ENCODE measurements at places on chromosomes 5 and 9. TPM values are rescaled to one million over a fixed set of nuclear protein-coding genes. Genes with fewer than 3 reads are reported as not detected.
A peak's percentile ranks its signal among the peaks of the same experiment; 100 is the strongest.

GRCh38 chr5:537098-537497 lies 12.8 kb upstream of the SLC9A3 start:
- H3K27ac ChIP-seq: no peak overlapping the region
- no peak for DNase-seq
- H3K36me3 ChIP-seq: no peaks in the 10 kb centered on the region

Gene DIPK1B
- 0.14 TPM for total RNA-seq

GRCh38 chr9:119877306-119877705 lies 508.1 kb upstream of the BRINP1 start:
- H3K36me3 ChIP-seq: no peaks in the 10 kb centered on the region
- no peak overlapping the region for H3K27ac ChIP-seq
- peaks cover 3% of the 10 kb centered on the region for H3K27me3 ChIP-seq

Gene FOXI1
- not detected for total RNA-seq

- DNase-seq: no peak
- no peaks in the 10 kb centered on the region for H3K27me3 ChIP-seq
- H3K36me3 ChIP-seq: no peaks in the 10 kb centered on the region
- H3K4me1 ChIP-seq: peaks cover 28% of the 10 kb centered on the region
These were observed 2.6 kb downstream of the SLC22A5 start for GRCh38 chr5:132372127-132372526.

GRCh38 chr5:6251565-6252102 lies 126.7 kb downstream of the MED10 start:
- DNase-seq: no peak
- H3K27ac ChIP-seq: no peak overlapping the region
- H3K4me1 ChIP-seq: no peaks in the 10 kb centered on the region
- H3K4me3 ChIP-seq: no peak overlapping the region
- H3K27me3 ChIP-seq: no peaks in the 10 kb centered on the region

DNA sequence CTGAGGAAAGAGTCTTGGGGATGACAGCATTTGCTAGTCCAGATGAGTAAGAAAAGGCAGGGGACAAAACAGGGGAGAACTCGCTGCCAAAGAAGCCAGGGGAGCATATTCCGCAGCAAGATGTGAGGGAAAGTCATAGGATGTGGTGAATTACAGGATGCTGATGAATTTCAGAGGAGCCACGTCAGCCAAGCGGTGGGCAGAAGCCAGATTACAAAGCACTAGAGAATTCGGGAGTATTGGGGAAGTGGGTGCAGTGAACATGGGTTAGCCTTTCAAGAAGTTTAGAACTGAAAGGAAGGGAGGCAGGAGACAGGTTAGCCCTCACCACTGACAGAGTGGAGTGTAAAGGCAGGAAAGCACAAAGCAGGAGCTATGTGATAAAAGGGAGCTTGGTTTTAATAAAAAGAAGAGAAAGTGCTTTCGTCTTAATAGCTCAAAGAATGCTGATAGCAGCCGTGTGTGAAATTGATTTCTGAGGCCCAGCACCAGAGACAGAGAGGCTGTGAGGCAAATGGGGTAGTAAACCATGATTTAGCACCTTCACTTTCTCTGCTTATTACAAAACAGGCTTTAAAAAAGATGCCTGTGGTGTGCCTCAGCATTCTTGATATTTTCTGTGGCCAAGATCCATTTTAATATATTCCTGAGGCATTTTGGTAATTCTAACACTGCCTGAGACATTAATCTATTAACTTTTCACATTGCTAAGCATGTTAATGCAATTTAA lies 16.9 kb downstream of the ADAMTSL1 start:
- no peak for DNase-seq
- no peak overlapping the region for H3K27ac ChIP-seq
- H3K27me3 ChIP-seq: no peaks in the 10 kb centered on the region
- H3K4me1 ChIP-seq: no peaks in the 10 kb centered on the region

- peaks cover 83% of the 10 kb centered on the region for H3K27me3 ChIP-seq
- no peaks in the 10 kb centered on the region for H3K36me3 ChIP-seq
- no peak for DNase-seq
- no peak overlapping the region for H3K4me3 ChIP-seq
These were observed 4.2 kb downstream of the NKX2-5 start for GRCh38 chr5:173230690-173231380.

Gene PCSK1
- total RNA-seq: not detected

- H3K27ac ChIP-seq: no peak overlapping the region
- no peak for DNase-seq
- H3K36me3 ChIP-seq: no peaks in the 10 kb centered on the region
- no peak overlapping the region for H3K4me3 ChIP-seq
These were observed 41.0 kb upstream of the SLC27A6 start for GRCh38 chr5:128924299-128924698.

Gene PDCD1LG2
- 0.14 TPM for total RNA-seq

DNA sequence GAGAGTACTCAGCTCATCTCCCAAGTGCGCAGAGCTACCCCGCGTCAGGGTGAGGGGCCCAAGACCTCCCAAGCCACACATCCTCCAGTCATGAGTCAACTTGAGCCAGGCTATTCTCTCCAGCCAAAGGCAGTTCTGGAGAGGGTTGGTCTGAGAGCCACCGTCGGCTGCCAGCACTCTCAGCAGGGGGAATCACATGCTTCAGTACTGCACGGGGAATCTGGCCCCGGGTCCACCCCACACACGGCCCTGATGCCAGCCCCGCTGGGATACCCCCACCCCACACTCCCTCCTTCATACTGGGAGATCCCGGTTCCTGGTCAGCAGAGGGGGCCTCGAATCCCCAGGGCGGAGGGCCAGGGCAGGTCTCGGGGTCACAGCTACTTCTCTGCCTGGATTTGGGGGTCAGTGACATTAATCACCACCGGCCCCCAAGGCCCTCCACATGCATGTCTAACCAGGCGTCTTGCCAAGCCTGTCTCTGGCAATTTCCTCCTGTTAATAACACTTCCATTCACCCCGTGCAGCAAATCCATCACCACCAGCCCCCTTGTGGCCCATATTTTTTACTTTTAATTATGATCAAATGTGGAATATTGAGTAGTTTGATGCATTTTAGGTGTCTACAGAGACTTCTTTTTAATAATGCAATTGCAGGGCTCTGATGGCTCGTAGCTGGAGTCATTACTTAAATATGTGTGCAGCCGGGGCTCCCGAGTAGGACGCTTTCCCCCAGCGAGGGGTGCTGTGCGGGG lies 102.9 kb upstream of the PPP1R26 start:
- H3K4me1 ChIP-seq: no peaks in the 10 kb centered on the region
- H3K36me3 ChIP-seq: no peaks in the 10 kb centered on the region
- H3K27ac ChIP-seq: no peak overlapping the region
- DNase-seq: no peak
- H3K4me3 ChIP-seq: no peak overlapping the region

GRCh38 chr9:26669701-26670670 lies 222.6 kb downstream of the CAAP1 start:
- no peaks in the 10 kb centered on the region for H3K4me1 ChIP-seq
- H3K4me3 ChIP-seq: no peak overlapping the region
- H3K36me3 ChIP-seq: no peaks in the 10 kb centered on the region

DNA sequence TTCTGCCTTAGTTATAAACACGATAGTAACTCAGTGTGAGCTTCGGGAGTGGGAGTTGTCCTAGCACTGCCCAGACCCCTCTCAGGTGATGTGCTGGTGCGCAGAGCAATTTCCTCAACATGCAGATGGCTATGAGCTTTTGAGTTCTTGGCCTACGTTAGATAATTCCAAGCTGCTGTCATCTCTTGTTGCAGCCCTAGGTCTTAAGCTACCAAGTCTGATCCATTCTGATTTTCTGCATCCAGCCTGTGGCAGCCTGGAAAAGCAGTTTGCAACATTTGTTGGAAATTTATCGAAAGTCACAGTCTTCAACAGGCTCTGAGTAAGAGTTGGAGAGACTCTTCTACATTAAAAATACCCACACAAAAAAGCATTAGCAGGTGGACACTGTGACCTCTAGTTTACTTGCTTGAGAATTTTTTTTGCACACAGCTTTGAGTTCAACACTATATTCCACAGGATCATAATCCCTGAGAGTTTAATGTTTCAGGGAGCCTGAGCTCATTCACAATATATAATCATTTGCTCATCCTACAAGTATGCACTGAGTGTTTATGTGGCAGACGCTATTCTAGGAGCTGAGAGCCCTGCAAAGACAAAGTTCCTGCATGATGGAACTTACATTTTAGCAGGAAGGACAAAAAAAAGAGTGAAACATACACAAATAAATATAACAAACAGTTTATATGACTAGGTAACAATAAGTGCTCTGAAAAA lies 91.6 kb downstream of the UBE2QL1 start:
- no peaks in the 10 kb centered on the region for H3K4me1 ChIP-seq
- H3K27me3 ChIP-seq: peaks cover 6% of the 10 kb centered on the region
- no peak overlapping the region for H3K4me3 ChIP-seq
- no peaks in the 10 kb centered on the region for H3K36me3 ChIP-seq
- DNase-seq: no peak

GRCh38 chr5:81853030-81853357 lies 102.1 kb upstream of the SSBP2 start:
- H3K36me3 ChIP-seq: no peaks in the 10 kb centered on the region
- peaks cover 40% of the 10 kb centered on the region for H3K4me1 ChIP-seq
- H3K27ac ChIP-seq: peak overlapping the region; percentile 87
- DNase-seq: no peak

DNA sequence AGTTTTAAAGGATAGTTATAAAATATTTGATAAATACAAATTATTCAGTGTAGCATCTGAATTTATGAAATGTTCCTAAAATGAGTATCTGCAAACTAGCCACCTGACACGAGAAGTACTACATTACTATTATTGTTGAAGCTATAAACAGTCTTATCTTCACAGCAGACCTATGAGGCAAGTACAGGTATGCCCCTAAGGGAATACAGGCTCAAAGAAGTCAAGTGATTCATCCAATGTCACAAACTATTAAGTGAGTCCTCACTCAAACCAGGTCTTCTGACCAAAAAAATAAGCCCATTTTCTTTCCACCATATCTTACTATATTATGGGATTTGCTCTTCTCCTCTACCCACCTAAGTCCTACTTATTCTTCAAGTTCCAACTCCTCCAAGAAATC lies 28.7 kb downstream of the STRBP start:
- H3K27me3 ChIP-seq: no peaks in the 10 kb centered on the region
- H3K36me3 ChIP-seq: peaks cover 15% of the 10 kb centered on the region
- no peak for DNase-seq
- H3K4me3 ChIP-seq: no peak overlapping the region
- H3K27ac ChIP-seq: no peak overlapping the region

DNA sequence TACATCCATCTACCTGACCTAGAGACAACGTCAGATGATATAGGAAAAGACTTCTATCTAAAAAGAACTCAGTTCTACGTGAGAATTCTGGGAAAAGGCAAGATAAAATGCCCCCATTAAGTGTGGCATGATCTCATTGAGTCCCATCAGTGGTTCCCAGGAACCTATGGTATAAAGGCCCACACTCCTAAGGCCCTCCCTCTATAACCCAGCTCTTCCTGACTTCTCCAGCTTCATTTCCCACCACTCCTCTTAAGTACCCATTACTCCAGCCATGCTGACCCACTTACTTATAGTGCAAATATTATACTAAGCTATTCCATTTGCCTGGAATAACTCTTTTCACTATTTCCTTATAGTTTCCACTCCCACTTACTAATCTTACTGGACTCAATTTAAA lies 95.4 kb upstream of the NR5A1 start:
- DNase-seq: no peak
- no peaks in the 10 kb centered on the region for H3K36me3 ChIP-seq
- no peak overlapping the region for H3K27ac ChIP-seq
- no peak overlapping the region for H3K4me3 ChIP-seq
- H3K27me3 ChIP-seq: peaks cover 11% of the 10 kb centered on the region
- H3K4me1 ChIP-seq: no peaks in the 10 kb centered on the region

- H3K27me3 ChIP-seq: peaks cover 2% of the 10 kb centered on the region
- DNase-seq: no peak
- no peak overlapping the region for H3K27ac ChIP-seq
These were observed 41.2 kb upstream of the PLPP1 start for GRCh38 chr5:55575815-55576583.

- no peaks in the 10 kb centered on the region for H3K27me3 ChIP-seq
- DNase-seq: no peak
- H3K4me1 ChIP-seq: peaks cover 8% of the 10 kb centered on the region
- H3K27ac ChIP-seq: no peak overlapping the region
These were observed 82.1 kb downstream of the AMBP start for GRCh38 chr9:113995963-113996362.

DNA sequence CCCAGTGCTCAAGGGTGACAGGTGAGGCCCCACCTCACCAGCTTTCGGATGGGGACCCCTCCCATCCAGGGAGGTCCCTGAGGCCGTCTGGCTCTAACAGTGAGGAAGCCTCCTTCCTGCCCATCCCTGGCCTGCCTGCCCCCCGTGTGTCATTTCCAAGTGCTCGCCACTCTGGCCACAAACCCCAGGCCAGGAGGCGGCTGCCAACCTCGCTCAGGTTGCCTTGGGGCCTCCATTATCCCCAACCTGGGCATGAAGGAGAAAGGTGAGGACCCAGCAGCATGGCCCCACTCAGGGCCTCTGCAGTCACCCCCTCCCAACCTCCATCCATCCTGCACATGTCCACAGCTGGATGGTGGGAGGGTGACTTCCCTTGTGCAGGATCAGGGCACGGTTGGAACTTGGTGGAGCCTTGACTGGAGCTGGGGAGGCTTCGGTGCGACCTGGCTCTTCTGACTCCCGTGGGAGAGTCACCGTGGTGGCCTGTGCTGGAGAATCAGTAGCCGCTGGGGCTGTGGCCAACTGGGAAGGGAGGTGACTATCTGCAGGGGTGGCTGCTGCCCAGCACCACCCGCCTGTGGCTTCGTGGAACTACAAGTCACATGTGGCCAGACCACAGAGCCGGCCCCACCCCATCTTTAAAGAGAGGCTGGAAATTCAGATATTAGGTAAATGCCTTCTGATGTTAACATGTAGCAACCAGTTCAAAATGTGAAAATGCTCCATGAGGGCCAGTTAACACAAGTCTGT lies 37.5 kb upstream of the GFPT2 start:
- H3K4me1 ChIP-seq: no peaks in the 10 kb centered on the region
- H3K4me3 ChIP-seq: no peak overlapping the region
- DNase-seq: no peak
- H3K36me3 ChIP-seq: no peaks in the 10 kb centered on the region

GRCh38 chr5:115028557-115028956 lies 141.2 kb downstream of the TRIM36 start:
- H3K4me1 ChIP-seq: no peaks in the 10 kb centered on the region
- H3K27me3 ChIP-seq: peaks cover 8% of the 10 kb centered on the region
- H3K36me3 ChIP-seq: no peaks in the 10 kb centered on the region
- DNase-seq: no peak
- H3K4me3 ChIP-seq: no peak overlapping the region

GRCh38 chr9:88809355-88810161 lies 181.7 kb upstream of the S1PR3 start:
- peaks cover 13% of the 10 kb centered on the region for H3K27me3 ChIP-seq
- H3K4me3 ChIP-seq: no peak overlapping the region
- H3K36me3 ChIP-seq: no peaks in the 10 kb centered on the region
- no peaks in the 10 kb centered on the region for H3K4me1 ChIP-seq

Gene TLX3
- total RNA-seq: not detected

Gene DNAI1
- total RNA-seq: 0.18 TPM

Gene PLAA
- 31.9 TPM for total RNA-seq

GRCh38 chr5:143023411-143024096 lies 253.4 kb downstream of the ARHGAP26 start:
- H3K4me3 ChIP-seq: peak overlapping the region; percentile 28
- H3K36me3 ChIP-seq: peaks cover 16% of the 10 kb centered on the region
- no peaks in the 10 kb centered on the region for H3K27me3 ChIP-seq
- H3K27ac ChIP-seq: peak overlapping the region; percentile 59
- peaks cover 66% of the 10 kb centered on the region for H3K4me1 ChIP-seq

Gene IFNA4
- total RNA-seq: not detected

Measured in activated CD8-positive, alpha-beta T cell treated with anti-CD3 and anti-CD28 coated beads for 36 hours (primary cell).